ENCODE measurements at places on chromosomes 3 and 15.

GRCh38 chr3:22244761-22245521, 493.9 kb upstream of the ZNF385D start:
- no peak for DNase-seq

GRCh38 chr3:188539631-188540194, 385.8 kb downstream of the LPP start:
- no peak for DNase-seq

- DNase-seq = peak; percentile 11
These were observed 55.0 kb downstream of the CFAP20DC start for GRCh38 chr3:58994746-58995330.

DNA sequence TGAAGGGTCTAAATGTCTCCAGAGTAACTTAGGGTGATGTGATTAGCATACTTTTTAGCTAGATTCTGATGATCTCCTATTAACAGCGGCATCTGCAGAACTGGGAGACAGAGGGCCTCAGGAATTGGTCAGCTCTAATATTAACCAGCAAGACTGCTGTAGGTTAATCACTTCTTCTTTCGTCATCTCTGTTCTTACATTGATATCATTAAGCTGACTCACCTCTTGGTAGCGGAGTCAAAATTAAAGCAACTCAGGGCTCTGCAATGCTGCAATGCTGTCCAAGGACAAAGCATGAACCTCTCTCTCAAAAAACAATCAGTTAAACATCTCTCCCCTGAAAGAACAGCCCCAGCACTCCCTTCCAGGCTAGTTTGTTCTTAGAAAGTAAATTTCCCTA, 57.5 kb upstream of the TRA2B start:
- no peak for DNase-seq

DNA sequence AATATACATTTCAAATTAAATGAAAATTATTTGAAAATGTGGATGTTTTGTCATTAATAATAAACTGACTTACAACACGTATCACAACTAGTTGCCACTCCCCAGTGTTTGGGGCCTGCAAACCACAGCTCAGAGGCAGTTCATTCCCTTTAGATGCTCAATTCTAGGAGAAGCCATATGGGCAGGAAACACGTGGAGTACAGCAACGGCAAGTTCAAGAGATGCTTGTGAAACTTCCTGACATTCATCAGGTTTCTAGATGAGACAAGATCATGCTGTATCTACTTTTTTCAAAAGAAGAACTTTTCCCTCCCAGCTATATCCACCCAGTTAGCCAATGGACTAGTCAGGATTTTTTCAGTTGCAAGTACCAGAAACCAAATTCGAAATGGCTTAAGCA, 17.6 kb upstream of the PLA2G4D start:
- DNase-seq = no peak

DNA sequence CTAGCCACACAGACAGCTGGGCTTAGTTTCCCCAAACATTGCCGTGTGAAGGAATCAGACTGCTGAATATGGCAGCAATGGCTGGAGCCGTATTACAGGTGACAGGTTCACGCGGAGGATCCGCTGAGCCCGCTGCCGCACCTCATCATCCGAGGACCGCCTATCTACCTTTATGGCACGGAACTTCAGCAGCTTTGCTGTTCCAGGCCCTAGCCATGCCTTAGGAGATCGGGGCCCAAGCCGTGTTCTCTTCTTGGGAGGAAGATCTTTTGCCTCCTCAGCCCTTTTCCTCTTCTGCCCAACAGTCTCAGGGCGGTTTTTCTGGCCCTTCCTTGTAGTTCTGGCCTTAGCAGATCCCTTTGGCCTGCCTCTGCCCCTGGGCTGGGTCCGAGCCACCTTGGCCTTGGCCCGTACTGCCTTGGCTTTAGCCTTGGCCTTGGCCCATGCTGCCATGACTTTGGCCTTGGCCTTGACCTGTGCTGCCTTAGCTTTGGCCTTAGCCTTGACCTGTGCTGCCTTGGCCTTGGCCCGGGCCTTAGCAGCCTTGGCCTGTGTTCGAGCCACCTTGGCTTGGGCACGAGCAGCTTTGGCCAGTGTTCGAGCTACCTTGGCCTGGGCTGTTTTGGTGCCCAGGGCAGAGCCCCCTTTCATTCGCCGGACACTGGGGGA, 3.2 kb downstream of the CCDC71 start:
- no peak for DNase-seq
